ENCODE measurements at places on chromosomes 12 and 14.

- DNase-seq: no peak
These were observed 9.2 kb downstream of the FOXN3 start for GRCh38 chr14:89407856-89408255.

DNA sequence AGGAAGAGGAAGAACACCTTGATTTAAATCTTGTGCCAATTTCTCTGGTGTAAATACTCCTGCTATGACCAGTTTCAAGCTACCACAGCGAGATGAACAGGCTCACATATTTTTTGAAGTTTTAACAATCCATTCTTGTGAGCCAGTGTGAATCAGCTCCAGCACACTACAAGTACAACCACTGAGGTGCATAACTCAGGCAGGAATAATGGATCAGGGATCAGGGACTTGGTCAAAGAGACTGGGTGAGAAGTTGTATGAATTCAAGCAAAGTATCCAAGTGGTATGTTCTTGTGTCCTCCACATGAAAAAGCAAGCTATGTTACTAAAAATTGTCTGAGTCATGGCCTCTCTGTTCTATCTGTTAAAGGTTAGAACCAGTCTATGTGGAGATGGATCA, 35.2 kb upstream of the KITLG start:
- no peak for DNase-seq

GRCh38 chr12:1435456-1435855, 158.9 kb downstream of the FBXL14 start:
- no peak for DNase-seq

DNA sequence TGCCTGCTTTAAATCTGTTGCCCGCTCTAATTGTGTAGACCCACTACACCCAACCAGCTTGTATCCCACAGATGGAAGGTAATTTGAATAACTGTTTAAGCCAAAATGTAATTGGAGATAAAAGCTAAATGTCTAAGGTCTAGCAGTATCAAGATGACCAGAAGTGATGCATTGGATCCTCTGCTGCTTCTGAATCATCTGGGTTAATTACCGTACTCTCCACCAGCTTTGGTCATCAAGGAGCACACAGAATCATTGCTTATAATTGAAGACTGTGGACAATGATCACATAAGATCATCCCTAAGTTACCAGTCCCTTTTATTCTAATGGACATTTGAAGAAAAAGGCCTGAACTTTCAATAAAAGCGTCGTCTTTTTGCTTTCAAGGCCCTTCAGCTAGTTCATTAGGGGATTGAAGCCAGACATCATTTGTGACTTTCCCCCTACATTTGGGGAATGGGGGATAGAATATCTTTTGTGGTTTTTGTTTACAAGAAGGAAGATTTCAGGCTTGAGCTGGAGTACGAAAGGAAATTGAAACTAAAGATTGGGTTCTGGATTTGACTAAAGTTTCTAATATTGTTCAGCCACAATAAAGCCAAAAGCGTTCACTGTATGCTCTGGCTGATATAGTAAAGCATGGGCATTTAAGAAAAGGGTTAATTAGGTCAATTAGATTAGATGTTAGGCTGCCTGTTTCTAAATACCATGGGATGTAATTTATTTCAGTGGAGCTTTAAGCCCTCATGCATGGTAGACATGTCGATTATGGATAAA, 123.2 kb downstream of the CHST11 start:
- no peak for DNase-seq

GRCh38 chr12:124928095-124928911, 13.9 kb upstream of the UBC start:
- DNase-seq: peak; percentile 25

DNA sequence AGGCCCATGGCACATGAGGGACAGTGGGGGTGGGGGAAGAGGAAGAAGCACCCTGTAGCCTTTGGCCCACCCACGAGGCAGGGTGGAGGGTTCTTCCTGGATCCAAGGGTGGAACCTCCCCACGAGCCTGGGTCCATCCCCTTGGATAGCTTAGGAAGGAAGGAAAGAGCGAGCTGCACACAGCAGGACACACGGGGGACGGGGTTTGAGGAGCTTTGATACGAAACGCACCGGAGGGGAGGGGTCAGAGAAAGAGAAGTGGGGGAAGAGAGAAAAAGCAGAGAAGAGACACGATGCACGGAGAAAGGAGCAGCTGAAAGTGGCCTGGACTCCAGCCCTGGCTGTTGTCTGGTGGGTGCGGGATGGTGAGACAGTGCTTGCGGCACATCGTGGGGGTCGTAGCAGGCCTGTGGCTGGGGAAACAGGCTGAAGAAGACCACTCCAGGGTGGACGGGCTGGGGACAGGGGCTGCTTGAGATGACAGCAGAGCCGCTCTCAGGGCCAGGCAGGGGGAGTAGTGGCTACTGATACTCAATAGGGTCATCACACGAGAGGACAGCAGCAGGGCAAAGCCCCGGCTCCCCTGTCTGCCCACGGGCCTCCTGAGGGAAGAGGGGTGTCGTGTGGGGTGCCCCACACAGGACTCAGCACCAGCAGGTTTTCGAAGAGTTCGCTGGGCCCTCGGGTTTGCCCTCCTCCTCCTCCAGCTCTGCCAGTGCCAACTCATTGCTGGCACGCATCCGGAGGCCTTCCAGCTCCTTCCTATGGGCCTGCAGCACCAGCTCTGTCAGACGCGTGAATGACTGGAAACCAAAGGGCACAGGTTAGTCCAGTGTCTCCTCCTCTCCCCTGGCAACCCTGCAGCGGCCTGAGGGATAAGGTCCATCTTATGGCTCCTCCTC, 5.4 kb upstream of the GPX2 start:
- no peak for DNase-seq

- no peak for DNase-seq
These were observed 1.2 kb upstream of the TRIM9 start for GRCh38 chr14:51095854-51096823.

DNA sequence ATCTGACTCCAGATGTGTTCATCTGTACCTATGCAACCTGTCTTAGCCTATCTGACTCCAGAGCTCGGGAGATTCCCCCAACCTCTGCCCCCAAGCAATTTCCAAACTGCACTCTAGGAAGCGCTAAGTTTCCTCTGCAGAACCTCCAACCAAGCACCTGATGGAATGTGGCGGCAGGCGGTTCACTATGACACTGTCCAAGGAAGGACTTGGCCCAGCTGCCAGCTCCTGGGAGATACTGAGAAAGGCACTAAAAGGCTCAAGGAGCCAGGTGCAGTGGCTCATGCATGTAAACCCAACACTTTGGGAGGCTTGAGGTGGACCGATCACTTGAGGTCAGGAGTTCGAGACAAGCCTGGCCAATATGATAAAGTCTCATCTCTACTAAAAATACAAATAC, 244.0 kb downstream of the BCL11B start:
- DNase-seq: no peak

DNA sequence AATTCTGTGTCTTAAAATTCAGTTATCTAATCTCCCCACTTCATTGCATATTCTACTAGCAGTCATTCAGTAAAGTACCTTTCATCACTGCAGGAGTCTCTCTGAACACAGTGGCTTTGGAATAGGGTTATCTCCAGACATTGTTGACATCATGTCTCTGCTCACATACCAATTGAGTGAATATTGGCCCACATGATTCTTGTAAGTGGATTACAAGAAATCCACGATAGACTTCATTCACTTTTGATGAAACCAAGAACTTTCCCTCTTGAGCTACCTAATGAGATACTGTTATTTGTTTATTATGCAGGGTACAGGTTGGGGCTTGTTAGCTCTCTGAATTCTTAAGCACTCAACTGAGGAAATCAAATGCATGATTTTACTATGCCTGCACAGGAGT, 284.9 kb downstream of the RAD51B start:
- no peak for DNase-seq

DNA sequence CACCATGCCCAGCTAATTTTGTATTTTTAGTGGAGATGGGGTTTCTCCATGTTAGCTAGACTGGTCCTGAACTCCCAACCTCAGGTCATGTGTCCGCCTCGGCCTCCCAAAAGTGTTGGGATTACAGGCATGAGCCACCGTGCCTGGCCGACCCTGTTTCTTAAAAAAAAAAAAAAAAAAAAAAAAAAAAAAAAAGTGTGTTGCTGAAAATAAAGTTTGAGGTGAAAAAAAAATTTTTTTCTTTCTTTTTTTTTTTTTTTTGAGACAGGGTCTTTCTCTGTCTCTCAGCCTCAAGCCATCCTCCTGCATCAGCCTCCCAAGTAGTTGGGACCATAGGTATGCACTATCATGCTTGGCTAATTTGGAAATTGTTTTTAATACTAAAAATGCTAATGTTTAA, 11.3 kb downstream of the RBM25 start:
- no peak for DNase-seq

DNA sequence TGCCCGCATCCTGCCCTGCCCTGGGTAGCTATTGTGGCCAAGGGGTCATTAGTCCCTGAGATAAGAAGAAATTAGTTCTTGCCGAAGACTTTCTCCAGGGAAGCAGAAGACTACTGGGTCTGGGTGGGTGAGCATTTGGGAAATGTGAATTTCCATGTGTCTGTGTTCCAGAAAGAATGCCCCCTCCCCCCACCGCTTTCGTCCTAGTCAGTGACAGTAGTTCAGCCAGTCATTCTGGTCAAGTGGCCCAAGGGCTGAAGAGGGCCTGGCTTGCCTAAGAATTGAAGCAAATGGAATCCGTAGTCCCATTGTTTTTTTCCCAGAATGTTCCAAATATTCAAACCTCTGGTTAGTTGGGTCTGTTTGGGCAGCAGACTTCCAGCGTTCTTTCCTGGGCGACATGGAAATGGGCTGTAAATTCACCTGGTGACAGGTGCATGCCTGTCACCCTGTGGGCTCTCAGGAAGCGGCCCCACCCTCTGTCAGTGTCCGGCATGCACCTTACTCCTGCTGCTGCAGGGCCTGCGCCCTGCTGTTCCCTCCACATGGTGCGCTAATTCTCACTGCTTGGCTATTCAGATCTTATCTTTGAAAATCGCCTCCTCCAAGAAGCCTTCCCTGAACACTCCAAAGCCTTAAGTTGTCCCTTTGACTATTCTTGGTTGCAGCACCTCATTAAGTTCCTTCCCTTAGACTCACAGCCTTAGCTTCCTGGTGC, 1.4 kb upstream of the RFLNA start:
- DNase-seq: no peak

DNA sequence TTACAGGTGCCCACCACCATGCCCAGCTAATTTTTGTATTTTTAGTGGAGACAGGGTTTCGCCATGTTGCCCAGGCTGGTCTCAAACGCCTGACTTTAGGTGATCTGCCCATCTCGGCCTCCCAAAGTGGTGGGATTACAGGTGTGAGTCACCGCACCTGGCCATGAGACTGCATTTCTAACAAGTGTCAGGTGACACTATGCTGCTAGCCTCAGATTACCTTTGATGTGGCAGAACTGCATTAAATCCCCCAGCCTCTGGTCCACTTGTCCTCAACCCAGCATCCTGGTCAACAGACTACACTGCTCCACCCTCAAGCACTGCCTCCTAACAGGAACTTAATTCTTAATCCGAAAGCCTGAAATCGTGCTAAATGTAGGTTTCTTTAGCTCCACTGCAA, 13.1 kb downstream of the LGMN start:
- DNase-seq: no peak

DNA sequence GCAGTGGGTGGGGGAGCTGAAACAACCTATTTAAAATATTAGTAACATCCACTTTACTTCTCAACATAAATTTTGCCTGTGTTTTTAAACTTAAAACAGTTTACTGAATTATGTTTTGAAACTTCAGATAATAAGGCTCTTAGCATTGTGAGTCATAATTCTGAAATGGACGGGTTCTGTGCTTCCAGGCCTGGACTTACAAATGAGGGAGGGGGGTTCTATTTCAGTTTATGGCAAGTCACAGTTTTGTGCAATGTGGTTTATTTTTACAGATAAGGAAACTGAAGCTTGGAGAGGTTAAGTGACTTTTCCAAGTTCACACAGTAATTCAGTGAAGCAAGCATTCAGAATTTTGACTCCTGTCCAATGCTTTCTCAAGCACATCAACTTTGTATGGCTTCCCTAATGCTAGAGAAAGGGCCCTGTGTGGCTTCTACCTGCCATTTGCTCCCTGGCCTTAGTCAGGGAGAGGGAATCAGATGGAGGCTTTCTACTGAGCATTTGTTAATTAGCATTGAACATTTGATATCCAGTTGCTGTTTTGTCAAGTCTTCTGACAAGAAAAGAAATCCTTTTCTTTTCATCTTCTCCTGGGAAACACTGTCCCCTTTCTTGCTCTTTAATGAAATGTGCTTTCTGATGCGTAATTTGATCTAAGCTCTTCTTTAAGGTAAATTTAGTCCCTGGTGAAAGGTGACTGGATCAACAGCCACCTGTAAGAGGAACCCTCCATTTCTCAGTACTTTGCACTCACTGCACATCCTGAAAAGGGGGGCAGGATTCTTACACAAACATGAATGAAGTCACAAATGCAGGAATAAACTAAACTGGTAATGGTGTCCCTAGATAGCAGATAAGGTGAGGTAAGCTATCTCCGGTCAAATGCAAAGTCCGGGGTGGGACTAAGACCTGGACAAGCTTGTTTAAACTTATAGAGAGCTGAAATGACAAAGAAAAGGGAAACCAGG, 2.5 kb upstream of the SALL2 start:
- DNase-seq: no peak

- DNase-seq: no peak
These were observed 776 bp upstream of the CHMP4A start for GRCh38 chr14:24213866-24214662.

GRCh38 chr12:113245695-113246477, 24.6 kb downstream of the TPCN1 start:
- no peak for DNase-seq

GRCh38 chr12:15788233-15789219, 662 bp downstream of the EPS8 start:
- DNase-seq: no peak

GRCh38 chr14:35212471-35213142, 79.6 kb upstream of the PSMA6 start:
- no peak for DNase-seq

DNA sequence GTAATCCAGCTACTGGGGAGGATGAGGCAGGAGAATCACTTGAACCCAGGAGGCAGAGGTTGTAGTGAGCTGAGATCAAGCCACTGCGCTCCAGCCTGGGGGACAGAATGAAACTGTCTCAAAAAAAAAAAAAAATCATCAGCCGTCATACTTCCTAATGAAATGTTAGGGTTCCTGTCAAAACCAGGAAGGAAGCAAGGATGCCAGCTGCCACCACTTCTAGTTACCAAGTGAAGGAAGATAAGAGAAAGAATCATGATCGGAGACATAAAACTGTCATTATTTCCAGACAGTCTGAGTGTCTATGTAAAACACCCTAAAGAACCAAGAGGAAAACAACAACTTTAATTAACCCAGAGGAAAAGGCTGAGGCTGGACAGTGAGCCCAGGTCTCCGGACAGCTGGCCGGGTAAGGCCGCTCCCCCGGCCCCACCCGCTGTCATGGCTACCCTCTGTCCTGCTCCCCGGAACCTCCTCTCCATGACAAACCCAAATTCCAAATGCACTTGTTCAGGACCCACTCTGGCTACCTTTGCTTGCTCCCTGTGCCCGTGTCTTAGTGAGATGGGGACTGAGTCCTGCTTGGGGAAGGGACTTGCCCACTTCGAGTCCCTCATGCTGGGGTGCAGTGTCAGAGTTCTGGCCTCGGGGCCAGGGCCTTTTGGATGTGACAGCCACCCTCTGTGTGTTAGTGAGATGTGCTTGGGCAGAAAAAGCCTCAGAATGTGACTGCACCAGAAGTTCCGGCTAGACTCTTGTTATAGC, 29.0 kb downstream of the SLC6A12 start:
- no peak for DNase-seq

GRCh38 chr12:88113871-88114270, 28.0 kb downstream of the CEP290 start:
- no peak for DNase-seq

GRCh38 chr14:101839236-101839635, 77.7 kb downstream of the PPP2R5C start:
- peak; percentile 53 for DNase-seq
